NCI-H2107 (cell line): ENCODE measurements at places on chromosomes 11 and 22.

GRCh38 chr11:118929501-118930093 is 3.9 kb upstream of the BCL9L start:
- DNase-seq: peak; percentile 45

DNA sequence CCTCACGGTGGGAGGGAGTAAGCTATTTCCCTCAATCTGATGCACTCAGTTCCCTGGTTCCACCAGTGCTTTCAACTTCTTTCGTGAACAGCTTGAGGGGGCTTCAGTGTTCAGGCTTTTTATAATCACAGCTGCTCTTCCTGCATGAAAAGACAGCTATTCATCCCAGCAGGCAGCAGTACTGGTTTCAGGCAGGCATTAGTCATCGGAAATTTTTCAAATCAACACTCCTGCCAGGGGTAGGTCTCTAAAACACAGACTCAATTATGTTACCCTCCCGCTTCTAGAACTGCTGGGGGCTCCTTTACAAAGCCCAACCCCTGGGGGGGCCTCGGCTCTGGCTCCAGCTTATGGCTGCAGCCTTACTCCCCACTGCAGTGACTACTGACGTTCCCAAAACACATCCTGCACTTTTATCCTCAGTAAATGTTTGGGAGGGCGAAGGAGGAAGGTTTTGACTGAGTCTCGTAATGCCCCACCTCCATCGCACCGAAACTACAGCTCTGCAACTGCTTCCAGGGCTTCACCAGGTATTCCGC is 5.8 kb downstream of the POLDIP3 start:
- no peak for DNase-seq

GRCh38 chr11:41988951-41989572 is 529.6 kb upstream of the LRRC4C start:
- no peak for DNase-seq

- DNase-seq: no peak
Observed at GRCh38 chr22:47826016-47826415, 1063.6 kb downstream of the TBC1D22A start.

DNA sequence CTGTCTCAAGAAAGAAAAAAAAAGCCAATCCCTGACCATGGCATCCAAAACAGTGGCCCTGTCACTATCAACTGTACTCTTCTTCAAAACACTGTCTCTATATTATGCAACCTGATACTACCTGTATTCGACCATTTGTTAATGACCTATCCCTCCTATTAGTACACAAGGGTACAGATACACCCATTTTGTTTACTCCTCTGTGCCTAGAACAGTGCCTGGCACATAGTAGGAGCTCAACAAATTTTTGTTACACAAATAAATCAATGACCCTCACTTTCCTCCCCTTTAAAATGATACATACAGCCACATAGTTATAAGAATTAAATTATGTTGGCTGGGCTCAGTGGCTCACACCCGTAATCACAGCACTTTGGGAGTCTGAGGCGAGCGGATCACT is 13.4 kb upstream of the CREB3L1 start:
- no peak for DNase-seq

DNA sequence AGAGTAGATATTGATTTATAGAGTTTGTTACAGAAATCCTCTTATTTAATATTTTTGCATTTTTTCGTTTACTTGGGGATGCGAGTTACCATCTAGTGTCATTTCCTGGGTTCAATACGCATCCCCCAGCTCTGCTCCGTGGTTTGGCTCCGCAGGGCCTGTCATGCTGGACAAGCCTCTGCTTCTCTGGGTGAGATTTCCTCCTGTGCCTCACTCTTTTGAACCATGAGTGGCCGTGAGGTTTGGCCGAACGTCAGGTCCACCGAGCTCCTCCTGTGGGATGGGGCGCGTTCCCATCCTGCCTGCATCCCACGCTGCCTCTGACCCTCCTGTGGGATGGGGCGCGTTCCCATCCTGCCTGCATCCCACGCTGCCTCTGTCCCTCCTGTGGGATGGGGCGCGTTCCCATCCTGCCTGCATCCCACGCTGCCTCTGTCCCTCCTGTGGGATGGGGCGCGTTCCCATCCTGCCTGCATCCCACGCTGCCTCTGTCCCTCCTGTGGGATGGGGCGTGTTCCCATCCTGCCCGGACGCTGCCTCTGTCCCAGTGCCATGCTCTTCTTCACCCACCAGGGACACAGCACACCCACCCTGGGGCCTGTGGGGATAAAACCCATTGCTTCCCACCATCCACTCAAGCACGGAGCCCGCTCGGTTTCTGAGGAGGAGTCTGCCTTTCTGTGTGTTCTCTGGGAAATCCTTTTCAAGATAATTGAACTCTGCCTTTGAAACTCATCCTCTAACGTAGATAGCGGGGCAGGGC is 506.8 kb downstream of the BRD1 start:
- no peak for DNase-seq

DNA sequence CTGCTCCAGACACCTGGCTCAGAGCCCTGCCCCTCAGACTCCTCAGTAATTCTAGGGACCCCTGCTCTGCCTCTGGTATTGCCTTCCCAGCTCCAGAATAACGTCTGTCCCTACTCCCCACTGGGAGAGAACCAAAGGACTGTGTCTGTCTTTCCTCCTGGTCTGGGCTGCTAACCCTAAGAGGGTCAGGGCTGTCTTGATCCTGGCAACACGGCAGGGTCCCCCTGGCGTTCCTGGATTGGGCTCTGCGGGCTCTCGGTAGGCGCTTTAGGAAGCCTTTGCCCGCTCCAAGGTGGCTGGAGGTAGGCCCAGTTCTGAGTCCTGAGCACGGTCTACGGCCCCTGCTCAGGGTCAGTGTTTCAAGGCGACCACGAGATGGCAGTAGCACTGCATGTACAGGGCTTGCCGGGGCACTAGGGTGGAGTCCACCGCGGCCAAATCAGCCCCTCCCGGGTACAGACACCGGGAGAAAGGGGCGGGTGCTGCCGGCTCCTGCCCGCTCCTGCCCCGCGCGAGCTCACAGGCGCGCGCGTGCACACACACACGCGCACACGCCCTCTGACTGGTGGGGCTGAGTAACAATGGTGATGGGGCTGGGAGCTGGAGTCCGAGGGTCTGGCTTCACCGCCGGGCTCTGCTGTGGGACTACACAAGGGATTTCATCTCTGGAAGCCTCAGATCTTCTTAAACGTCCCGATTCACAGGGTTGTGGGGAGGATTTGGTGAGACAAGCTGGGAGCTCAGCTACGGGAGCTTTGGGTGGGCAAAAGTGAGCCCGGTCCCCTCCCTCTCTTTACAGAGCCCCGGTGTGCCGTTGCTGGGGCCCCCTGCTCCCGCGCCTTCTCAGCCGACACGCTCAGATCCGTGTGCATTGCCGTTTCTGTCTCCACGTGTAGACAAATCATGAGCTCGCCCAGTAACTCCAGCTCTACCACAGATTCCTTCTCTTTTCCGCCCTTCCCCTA is 30.1 kb upstream of the HMOX1 start:
- peak; percentile 68 for DNase-seq

- no peak for DNase-seq
Observed at GRCh38 chr11:11463405-11463804, 110.4 kb upstream of the CSNK2A3 start.

DNA sequence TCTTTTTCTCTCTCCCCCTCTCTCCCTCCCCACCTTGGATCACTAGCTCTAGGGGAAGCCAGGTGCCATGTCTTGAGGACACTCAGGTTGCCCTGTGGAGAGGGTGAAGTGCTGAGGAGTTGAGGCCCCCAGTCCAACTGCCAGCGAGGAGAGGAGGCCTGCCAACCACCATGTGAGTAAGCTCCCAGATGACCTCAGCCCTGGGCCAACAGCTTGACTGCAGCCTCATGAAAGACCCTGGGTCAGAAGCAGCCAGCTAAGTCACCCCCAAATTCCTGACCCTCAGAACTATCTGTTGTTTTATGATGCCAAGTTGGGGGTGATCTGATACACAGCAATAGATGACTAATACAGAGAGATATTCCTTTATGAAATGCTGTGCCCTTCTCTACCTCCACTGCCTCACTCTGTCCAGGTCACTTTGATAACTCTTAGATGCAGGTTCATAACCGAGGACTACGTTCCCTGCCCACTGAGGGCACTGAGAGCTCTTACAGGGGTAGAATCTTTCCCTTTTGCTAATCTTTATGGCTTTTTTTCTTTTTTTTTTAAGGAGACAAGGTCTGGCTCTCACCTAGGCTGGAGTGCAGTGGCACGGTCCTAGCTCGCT is 8.0 kb downstream of the ARFGAP3 start:
- DNase-seq: no peak

GRCh38 chr11:117395476-117395875 is 67.8 kb downstream of the CEP164 start:
- no peak for DNase-seq

DNA sequence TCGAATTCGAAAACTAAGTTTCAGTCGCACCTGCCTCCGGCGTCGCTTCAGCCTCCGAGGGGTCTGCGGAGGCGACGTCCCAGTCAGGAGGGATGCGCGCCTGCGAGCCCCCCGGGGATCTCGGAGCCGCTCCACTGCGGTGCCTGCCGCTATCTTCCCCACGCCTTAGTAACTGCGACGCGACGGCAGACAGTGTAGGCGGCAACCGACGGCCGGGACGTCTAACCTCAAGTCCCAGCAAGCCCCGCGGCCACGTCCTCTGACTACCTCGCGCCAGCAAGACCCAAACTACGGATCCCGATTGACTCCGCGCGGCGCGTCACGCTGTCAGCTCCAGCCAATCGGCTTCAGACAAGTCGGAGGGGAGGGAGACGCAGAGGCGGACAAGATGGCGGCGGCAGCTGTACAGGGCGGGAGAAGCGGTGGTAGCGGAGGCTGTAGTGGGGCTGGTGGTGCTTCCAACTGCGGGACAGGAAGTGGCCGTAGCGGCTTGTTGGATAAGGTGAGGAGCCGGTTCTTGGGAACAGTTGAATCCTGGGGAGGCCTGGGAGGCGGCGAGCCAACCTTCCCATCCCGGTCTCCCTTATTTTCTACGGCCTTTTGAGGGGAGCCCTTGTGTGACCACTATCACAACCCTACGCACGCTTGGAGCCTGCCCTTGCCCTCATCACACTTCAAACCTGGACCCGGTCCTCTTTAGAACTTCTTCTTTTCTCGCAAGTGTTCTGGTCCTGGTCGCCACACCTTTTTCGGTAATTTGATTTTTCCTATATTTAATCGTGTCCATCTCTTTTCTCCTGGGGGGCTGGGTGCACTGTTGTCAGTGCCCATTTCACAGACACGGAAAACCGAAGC is at the start of the genes SPCS2 and XRRA1:
SPCS2 (plus strand) TSS at position 369 of the 855 bp plus-strand sequence; CDS start at position 389, 20 bp downstream.
XRRA1 (minus strand) TSS at position 194 of the 855 bp plus-strand sequence. CDS start 8,213 bp downstream, outside the sequence.
- DNase-seq: peak; percentile 91

- no peak for DNase-seq
Observed at GRCh38 chr11:11016068-11016467, 158.2 kb upstream of the ZBED5 start.

- no peak for DNase-seq
Observed at GRCh38 chr11:132395434-132395833, 1025.0 kb downstream of the NTM start.

DNA sequence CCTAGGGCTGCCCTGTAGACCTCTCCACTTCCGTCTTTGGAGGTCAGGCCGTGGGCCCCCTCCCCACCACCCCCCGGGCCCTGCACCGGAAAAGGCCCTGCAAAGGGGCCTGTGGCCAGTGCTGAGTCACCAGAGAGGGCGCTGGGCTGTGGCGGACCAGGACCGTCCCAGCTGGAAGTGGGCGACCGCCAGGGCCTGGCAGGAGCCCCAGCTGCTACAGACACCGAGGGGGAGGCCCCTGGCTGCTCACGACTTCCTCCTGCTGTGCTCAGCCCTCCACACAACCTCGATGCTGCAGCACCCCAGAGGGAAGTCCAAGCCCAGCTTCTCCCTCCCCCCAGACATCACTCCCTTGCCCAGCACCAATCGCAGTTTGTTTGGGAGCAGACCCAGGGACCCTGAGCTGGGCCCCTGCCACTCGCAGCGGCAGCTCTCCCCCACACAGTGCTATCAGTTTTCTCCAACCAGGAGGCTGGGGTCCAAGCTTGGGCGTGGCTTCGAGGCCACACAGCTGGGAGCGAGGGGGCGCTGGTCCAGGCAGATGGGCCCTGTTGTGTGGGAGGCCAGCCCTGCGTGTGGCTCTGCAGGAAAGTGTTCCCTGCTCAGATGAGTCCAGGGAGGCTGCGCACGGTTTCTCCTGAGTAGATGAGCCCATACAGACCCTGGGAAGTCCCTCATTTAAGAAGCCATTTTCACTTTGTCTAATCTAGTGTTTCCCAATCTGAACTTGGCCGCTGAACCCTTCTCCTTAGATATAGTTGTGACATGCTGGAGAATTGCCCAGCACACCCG is 5.6 kb upstream of the SH3BP1 start:
- no peak for DNase-seq

GRCh38 chr22:47976219-47976618 is 1213.8 kb downstream of the TBC1D22A start:
- no peak for DNase-seq

DNA sequence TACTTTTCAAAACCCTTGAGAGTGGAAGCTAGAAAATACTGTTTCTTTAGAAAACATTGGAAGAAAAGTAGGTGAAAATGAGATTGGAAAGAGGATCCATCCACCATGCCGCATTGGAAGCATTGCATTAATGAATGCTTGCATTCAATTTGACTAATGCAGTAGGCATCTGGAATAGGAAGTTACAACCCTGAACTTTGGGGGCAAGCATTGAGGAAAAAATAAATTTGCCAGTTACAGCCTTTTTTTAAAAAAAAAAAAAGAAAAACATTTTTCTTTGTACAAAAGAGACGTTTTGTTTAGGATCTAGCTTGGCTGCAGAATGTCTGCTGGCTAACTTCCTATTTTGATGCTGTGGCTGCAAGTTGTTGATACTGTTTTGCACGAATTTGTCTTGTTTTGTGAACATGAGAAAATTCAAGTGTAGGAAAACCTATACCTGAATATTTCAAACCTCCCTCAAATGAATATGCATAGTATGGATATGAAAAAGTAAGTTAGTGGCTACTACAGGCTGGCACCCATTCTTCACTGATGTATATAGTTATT is 28.1 kb downstream of the RTN3 start:
- no peak for DNase-seq

GRCh38 chr11:59801981-59802638 is 8.5 kb downstream of the MRPL16 start:
- DNase-seq: no peak

DNA sequence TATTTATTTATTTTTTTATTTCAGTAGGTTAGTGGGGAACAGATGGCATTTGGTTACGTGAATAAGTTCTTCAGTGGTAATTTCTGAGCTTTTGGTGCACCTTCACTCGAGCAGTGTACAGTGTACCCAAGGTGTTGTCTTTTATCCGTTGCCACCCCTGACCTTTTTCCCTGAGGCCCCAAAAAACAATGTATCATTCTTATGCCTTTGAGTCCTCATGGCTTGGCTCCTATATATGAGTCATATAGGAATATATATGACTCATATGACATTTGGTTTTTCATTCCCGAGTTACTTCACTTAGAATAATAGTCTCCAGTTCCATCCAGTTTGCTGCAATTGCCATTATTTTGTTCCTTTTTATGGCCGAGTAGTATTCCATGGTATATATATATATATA is 763.9 kb downstream of the NTM start:
- no peak for DNase-seq
